Stimulated activated CD4-positive, alpha-beta T cell treated with anti-CD3 and anti-CD28 coated beads, Interleukin-12 subunit alpha, Interleukin-12 subunit beta, amount 100 ng/mL, for 48 hours (primary cell): ENCODE measurements at places on chromosomes 1 and 21.
A peak's percentile ranks its signal among the peaks of the same experiment; 100 is the strongest.

DNA sequence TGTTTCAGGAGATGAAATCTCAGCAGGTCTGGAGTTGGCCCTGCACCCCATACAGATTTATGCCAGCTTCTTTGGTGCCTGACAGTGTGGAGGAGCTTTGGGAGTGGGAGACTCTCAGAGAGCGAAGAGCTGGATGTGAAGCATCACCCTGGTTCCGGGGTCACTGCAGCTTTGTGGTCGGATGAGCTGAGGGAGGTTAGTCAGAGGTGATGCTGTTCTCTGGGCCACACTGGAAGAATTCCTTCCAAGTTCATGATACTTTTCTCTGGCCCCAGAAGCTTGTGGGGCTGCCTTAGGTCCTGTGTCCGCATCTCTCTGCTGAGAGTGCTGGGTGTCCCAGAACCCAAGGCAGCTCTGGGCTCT lies 467.8 kb downstream of the CAMTA1 start:
- DNase-seq, result no peak

DNA sequence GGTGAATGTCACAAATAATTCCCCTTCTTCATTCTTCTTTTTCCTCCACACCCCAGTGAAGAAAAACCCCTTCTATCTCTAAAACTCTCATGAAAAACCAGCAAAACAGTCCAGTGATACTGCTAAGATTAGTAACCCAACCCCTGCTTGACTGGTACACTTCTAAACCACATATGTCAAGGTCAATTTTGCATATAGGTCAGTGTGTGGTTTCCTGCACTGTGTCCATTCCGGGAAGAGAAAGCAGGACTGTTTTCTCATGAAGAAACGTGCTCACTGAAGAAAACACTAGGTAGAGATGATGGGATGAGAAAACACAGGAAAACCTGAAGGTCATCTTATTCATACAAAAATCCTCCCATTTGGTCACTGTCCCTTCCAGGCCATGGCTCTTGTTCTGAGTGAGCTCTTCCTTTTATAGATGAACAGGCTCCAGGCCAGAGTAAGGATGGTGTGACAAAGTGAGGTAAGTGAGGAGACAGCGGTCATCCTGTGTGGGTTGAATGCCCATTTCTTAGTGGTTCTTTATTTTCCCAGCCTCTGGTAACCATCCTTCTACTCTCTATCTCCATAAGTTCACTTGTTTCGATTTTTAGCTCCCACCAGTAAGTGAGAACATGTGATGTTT lies 122.7 kb downstream of the FASLG start:
- no peak for DNase-seq

DNA sequence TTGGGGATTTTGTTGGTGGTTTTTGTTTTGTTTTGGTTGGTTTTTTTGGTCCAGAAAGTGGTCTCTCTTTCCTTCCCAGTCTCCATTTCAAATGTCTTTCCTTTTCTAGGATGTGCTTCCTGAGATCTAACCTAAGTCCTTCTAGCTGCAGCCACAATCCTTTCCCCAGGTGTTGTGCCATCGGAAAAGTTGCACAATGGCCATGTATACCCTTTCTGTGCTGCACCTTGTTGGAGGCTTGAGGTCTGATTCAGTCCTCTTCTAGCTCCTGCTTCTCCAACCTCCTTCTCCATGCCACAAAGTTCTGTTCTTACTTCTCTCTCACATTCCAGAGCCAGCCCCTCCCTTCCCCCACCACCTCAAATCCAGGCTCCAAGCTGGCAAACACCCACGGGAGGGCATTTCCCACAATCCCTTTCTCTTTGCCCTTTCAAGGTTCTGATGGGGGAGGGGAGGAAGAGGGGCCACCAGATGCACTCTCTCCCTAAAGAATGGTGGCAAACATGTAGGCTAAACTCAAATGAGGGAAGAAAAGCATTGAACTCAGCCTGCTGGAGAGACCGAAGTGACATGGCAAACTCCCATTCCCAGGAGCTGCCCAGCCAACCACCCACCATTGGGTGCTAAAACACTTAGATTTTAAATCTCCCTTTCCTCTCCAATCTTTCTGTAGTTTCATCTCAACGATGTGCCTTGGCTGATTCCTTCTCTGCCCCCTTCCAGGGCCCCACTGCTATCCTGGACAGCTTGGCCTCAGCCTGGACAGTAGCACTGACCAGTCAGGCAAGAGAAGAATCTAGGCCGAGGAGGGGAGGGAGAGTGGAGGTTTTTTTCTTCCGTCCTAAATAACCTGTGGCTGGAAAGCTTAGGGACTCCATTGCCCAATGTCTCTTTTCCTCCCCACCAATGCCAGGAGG lies 2.9 kb downstream of the KCNJ10 start:
- no peak for DNase-seq

DNA sequence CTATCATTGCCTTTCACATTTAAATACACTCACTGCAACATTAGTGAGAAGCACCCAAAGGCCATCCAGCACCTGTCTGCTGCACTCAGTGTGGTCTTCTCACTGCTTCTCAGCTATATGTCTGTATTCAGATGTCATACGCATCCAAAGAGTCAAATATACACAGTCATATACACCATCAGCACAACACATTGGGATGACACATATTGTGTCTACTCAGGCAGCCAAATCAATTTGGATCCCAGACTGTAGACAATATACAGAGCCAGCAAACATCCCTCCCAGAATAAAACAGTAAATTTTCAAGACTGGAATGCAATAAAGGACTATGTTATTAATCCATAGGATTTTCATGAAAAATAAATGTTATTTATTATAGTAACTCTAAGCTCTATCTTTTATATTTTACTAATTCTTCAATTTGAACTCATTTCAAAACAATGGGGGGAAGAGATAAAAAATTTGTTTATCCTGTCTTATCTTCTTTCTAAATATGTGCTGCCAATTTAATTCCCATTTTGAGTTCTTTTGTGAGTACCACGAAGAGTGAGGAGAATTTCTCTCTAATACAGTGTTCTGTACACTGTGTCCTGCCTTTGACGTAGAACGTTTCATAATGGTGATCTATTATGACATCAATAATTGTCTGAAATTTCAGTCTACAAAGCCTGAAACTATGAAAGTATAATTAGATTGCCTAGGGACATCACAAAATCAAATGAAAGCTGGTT lies 602.2 kb upstream of the CXADR start:
- DNase-seq, result no peak

- DNase-seq, result no peak
Measured at GRCh38 chr1:180909005-180909414, 3.7 kb upstream of the KIAA1614 start.

DNA sequence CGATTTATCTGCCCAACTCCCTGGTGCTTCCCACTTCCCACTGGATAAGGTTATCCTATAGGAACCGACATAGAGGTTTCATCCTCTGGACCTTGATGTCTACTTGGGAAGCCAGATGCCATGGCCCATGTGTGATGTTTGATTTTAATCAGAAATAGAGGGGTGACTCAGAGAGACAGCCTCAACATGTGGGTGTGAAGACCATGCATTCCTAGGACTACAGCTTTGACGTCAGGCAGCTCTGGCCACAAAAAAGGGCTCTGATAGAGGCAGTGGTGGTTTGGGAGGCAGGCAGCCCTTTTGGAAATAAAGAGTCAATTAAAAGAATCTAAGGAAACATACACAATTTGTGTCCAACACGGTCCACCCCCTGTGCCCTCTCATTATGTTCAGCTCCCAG lies 5.2 kb upstream of the SH2D2A start:
- DNase-seq, result peak; percentile 47
